ENCODE measurements at places on chromosomes 5 and 9.

- no peak for DNase-seq
These were observed 438 bp downstream of the TRIP13 start for GRCh38 chr5:893137-893506.

DNA sequence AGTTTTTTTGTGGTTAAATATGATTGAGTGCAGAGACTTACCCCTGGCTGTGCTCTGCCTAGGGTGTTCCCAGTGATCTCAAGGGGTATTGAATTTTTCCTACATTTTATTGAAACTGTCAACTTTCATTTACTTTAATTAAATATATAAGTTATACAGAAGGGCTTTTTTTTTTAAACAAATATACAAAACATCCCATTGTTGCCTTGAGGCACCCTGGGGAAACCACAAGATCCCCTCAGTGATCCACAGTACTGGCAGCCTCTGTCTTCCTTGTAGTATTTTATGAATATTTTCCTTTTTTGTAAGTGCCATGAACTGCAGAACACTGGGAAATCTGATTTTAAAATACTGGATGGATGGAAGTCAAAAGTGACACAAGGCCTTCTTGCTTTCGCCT is 123.7 kb downstream of the TLE1 start:
- no peak for DNase-seq

DNA sequence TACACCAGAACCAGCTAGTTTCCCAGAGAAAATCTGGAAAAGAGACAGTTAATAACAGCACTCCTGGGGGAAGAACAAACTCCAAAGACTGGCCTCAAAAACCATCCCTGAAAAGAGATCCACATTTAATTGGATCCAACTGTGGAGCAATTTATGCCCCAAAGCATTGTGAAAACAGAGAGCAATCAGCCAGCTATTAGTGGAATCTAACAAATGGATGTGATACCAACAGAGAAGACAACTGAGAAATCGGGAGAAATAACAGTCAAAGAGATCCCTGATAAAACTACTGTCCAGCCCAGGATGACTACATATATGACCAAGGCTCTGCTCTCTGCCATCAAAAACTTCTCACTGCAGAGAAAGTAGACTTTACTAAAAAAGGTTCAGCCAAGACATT is 40.5 kb upstream of the TRIO start:
- DNase-seq, result no peak

GRCh38 chr9:29004988-29005387 is 1431.7 kb upstream of the C9orf72 start:
- no peak for DNase-seq

- DNase-seq, result no peak
These were observed 108.9 kb upstream of the PPP1R26 start for GRCh38 chr9:135370411-135371375.

DNA sequence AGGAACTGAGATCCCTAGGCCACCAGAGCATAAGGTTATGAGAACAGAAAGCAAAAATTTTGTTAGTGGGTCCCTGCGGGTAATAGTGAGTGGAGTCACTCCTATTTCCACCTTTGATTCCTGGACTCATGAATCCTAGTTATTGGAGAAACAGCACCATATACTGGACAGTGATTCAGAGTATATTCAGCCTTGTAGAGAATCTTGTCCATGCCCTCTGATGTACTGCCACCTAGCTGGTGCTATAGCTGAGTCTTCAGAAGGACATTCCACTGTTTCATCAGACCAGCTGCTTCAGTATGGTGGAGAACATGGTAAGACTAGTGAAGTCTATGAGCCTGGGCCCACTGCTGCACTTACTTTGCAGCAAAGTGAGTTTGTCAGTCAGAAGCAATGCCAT is 25.0 kb upstream of the ITGA2 start:
- DNase-seq, result no peak

- DNase-seq, result no peak
These were observed 42.1 kb upstream of the ZNF622 start for GRCh38 chr5:16507716-16508115.

- DNase-seq, result no peak
These were observed 40.1 kb downstream of the DCAF10 start for GRCh38 chr9:37840560-37841194.

Data from renal pelvis (tissue), 12 donors.